Activated naive CD4-positive, alpha-beta T cell (primary cell): ENCODE measurements at places on chromosomes 1 and 21.

DNA sequence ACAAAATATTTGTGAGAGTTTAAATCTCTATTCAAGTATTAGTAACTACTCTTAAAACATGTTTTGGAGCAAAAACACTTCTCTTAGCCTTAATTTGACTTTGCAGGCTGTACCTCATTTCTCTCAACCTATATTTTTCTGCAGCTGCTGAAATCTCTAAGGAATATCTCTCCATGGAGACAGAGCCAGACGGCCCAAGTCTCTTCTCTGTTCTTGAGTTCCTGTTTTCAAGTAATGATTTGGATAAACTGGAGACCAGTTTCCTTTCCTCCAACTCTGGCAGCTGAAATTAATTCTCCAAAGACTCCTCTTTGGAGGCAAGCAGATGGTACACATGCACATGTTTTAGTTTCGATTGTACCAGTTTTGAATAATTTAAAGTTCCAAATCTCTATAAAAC lies 659.7 kb upstream of the NEGR1 start:
- DNase-seq: no peak

DNA sequence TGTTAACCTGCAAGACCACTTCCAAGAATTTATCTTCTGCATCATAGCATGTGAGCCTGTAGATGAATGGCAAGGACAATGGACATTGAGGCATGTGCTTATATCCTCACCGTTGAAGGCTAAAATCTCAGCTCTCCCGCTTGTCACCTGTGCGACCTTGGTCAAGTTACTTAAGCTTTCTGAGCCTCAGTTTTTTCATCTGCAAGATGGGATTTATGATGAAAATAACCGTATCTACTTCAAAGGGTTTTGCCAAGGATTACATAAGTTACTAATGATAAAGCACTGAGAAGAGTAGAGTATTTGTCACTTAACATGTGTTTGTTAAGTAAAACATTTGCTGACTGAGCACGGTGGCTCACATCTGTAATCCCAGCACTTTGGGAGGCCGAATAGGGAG lies 14.9 kb downstream of the RAP1GAP start:
- no peak for DNase-seq

DNA sequence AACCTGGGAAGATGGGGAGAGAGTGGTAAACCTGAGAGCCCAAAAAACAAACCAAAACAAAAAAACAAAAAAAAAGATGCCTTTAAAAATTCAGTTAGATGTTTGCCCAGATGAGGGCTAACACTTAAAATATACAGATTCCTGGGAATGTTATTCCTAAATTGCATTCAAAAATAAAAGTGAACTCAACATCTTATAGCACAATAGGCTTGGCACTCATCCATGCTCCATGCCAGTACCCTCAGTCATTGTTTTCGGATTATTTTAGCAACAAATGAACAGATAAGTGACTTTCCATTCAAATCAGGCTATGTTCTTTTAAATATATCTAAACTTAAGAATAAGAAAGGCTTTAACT lies 3.7 kb downstream of the ATP1A1 start:
- DNase-seq: no peak

DNA sequence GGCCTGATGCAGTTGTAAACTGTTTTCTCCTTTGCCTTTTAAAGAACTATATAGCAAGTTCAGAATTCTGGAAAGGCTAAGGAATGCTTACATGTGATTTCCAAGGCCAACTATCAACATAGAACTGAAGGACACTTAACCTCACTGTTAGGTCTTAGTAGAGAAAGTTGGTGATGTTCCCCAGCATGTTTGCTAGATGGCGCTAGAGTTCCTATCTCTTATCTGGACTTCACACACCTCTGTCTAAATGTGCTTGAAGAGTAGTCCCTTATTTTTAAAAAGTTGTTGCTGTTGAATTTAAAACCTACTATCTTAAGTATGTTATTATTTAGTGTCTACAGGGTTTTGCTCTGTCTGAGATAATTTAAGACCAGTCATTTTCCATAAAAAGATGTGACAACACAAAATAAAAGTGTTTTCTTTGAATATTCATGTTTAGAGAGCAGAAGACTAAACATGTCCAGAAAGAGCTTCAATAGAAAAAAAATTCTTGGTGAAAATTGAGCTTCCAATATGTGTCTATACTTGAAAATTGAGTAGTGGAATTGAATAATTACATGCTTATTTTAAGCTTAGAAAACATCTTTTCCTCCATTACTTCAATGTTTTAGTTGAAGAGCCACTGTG lies 237.3 kb downstream of the S1PR1 start:
- DNase-seq: no peak

DNA sequence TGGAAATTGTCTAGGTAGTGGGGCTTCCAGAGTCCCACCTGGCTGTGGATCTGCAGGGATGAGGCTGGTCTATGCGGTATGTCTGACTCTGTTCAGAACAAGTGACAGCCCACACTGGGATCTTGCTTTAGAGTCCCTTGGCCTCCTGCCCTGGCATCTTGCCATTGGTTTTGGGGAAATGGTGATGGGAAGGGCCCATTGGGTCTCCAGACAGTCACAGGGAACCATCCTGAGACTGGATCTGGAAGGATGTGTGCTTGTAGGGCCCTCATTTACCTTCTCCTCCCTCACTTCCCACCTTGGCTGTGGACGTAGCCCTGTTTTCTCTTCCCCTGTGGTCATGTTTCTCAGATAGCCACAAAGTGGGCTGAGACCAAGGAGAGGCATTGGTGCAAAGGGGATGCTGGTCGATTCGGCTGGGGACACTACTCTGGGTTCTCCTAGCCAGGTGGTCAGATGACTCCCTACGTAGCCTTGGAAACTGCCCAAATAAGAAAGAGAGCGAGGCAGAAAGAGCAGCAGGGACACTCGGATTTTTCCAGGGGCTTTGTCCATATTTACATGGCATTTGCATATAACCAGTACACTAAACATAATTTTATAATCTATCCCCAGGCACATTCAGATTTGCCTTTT lies 15.1 kb downstream of the SOX13 start:
- no peak for DNase-seq

- no peak for DNase-seq
These were observed 450.2 kb downstream of the KIF26B start for GRCh38 chr1:245604979-245605378.
